IMR-90 (cell line): ENCODE measurements at places on chromosomes 6 and 20. TPM values are rescaled to one million over a fixed set of nuclear protein-coding genes. Genes with fewer than 3 reads are reported as not detected.

DNA sequence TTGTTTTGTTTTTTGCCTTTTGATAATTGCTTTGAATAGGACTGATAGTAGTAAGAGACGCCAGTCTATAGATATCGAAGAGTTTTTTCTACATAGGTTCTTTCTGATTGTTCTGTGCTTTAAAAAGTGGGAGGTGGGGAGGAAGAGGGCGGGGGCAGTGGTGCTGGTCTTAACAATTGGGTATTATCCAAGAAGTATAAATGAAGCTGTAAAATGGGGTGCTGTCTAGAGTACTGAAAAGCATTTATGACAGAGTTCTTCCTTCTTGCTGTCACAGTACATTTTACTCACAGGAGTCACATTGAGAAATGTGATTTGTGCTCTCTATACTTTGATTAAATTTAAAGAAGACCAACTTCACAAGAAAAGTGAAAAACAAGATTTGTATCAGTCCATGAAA lies 41.0 kb downstream of the MAPK14 start:
- no peak overlapping the region for H3K27ac ChIP-seq
- DNase-seq = no peak
- H3K4me1 ChIP-seq = peaks cover 9% of the 10 kb centered on the region
- no peak overlapping the region for H3K4me3 ChIP-seq

The BPIFB4 gene
- not detected in 2 replicates for polyA plus RNA-seq

GRCh38 chr20:25389401-25389857 lies 1.2 kb downstream of the ABHD12 start:
- peak; percentile 57 for DNase-seq
- peaks cover 3% of the 10 kb centered on the region for H3K36me3 ChIP-seq
- H3K4me1 ChIP-seq = peaks cover 3% of the 10 kb centered on the region
- H3K27ac ChIP-seq = peak overlapping the region; percentile 96

The STXBP5 gene
- polyA plus RNA-seq = 11.3 and 13.2 TPM in 2 replicates

The SAPCD1 gene
- polyA plus RNA-seq = 2.2 and 2.3 TPM in 2 replicates

DNA sequence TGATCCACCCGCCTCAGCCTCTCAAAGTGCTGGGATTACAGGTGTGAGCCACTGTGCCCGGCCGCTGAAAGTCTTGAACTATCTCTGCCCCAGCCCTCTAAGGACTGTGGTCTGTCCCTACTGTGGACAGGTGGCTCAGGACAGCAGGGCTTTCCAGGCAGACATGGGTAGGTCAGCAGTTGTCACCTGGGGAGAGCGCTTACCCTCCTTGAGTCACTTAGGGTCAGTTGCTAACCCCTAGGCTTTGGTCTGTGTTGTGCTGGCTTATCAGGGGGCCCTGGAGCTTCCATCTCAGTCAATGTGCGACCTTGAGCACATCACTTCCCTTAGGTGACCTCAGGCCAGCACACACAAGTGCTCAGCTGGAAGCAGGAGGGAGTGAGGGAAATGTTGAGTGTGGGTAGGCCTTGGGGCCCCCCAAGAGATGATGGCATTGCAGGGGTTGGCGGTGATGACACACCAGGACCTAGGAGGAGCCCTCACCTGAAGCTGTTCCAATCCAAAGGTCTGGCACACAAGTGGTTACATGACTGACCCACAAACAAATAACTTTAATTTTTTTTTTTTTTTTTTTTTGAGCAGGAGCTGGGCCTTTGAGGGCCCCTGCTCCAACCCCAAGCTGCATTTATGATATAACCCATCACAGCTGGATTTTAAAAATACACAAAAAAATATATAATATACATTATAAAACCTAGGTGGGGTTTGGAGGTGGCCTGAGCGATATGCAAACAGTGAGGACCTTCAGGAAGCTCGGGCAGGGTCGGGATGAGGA lies 5.1 kb downstream of the RPL10A start:
- H3K27ac ChIP-seq = no peak overlapping the region
- DNase-seq = no peak
- no peak overlapping the region for H3K4me3 ChIP-seq
- peaks cover 10% of the 10 kb centered on the region for H3K4me1 ChIP-seq
- H3K36me3 ChIP-seq = peaks cover 63% of the 10 kb centered on the region
- no peaks in the 10 kb centered on the region for H3K27me3 ChIP-seq

GRCh38 chr6:9439621-9440330 lies 975.1 kb downstream of the TFAP2A start:
- no peak overlapping the region for H3K27ac ChIP-seq
- DNase-seq = no peak
- H3K4me1 ChIP-seq = no peaks in the 10 kb centered on the region
- H3K4me3 ChIP-seq = no peak overlapping the region
- H3K27me3 ChIP-seq = no peaks in the 10 kb centered on the region

GRCh38 chr20:21182832-21183563 lies 57.1 kb downstream of the KIZ start:
- peaks cover 9% of the 10 kb centered on the region for H3K4me1 ChIP-seq
- no peaks in the 10 kb centered on the region for H3K36me3 ChIP-seq
- no peak overlapping the region; the same call in 1 of the 2 replicates for H3K27ac ChIP-seq
- DNase-seq = peak; percentile 88
- no peak overlapping the region for H3K4me3 ChIP-seq

- no peak for DNase-seq
- H3K27ac ChIP-seq = no peak overlapping the region
- no peak overlapping the region for H3K4me3 ChIP-seq
Observed at GRCh38 chr6:118952683-118953082, 17.7 kb upstream of the MCM9 start.

DNA sequence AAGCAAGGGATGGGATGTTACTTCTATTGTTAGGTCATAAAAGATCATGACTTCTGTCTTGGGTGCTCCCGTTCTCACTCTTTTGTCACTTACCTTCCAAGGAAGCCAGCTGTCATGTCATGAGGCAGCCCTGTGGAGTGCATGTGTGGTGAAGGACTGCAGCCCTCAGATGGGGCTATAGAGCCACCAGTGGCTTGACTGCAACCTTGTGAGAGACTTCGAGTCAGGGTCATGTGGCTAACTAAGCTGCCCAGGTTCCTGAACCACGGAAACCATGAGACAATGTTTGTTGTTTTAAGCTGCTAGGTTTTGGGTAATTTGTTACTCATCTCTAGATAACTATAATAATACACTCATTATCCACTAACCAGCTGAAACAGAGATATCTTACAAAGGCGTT lies 477.1 kb downstream of the BTBD3 start:
- no peak for DNase-seq
- no peak overlapping the region for H3K4me3 ChIP-seq
- no peaks in the 10 kb centered on the region for H3K27me3 ChIP-seq
- H3K36me3 ChIP-seq = no peaks in the 10 kb centered on the region
- H3K4me1 ChIP-seq = no peaks in the 10 kb centered on the region

The TNXB gene
- polyA plus RNA-seq = 0.05 and 0.42 TPM in 2 replicates

GRCh38 chr6:121310495-121310894 lies 23.8 kb downstream of the TBC1D32 start:
- no peak overlapping the region for H3K4me3 ChIP-seq
- no peaks in the 10 kb centered on the region for H3K27me3 ChIP-seq
- no peak for DNase-seq
- no peaks in the 10 kb centered on the region for H3K36me3 ChIP-seq
- no peak overlapping the region; the same call in 1 of the 2 replicates for H3K27ac ChIP-seq

GRCh38 chr20:17706632-17707031 lies 6.9 kb downstream of the BANF2 start:
- peaks cover 11% of the 10 kb centered on the region for H3K4me1 ChIP-seq
- no peak overlapping the region for H3K4me3 ChIP-seq
- no peak overlapping the region for H3K27ac ChIP-seq
- H3K36me3 ChIP-seq = no peaks in the 10 kb centered on the region

DNA sequence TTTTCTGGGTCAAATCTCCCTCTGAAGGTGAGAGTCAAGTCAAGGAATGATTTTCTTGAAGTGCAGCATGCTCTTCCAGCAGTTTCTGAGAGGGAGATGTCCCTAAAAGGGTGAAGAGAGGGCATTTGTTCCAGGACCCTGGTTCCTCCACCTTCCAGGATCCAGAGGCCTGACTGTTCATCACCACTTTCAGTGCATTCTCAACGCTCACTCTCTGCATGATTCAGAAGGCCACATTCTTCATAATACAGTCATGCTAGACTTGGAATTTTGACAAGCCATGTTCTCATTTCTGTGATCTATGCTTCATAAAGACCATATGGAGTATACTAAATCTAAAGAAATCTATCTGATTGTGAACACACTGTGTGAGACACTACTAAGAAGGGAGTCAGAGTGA lies 85.1 kb downstream of the PDE7B start:
- DNase-seq = peak; percentile 98
- H3K4me1 ChIP-seq = peaks cover 26% of the 10 kb centered on the region
- no peaks in the 10 kb centered on the region for H3K27me3 ChIP-seq
- H3K27ac ChIP-seq = peak overlapping the region; percentile 91
- H3K4me3 ChIP-seq = no peak overlapping the region
- H3K36me3 ChIP-seq = no peaks in the 10 kb centered on the region; the same call in 1 of the 2 replicates

The OPRL1 gene
- 1.1 and 1.2 TPM in 2 replicates for polyA plus RNA-seq

The SUPT3H gene
- polyA plus RNA-seq = 4.5 and 5.4 TPM in 2 replicates

The RAMACL gene
- 0.17 and 0.46 TPM in 2 replicates for polyA plus RNA-seq

The MUCL3 gene
- not detected in 2 replicates for polyA plus RNA-seq
